CD4-positive, alpha-beta T cell treated with Interleukin-15 for 1 hour (primary cell): ENCODE measurements at places on chromosomes 5 and 9.

GRCh38 chr5:159702826-159703225 lies 213.5 kb upstream of the ADRA1B start:
- DNase-seq, result no peak

DNA sequence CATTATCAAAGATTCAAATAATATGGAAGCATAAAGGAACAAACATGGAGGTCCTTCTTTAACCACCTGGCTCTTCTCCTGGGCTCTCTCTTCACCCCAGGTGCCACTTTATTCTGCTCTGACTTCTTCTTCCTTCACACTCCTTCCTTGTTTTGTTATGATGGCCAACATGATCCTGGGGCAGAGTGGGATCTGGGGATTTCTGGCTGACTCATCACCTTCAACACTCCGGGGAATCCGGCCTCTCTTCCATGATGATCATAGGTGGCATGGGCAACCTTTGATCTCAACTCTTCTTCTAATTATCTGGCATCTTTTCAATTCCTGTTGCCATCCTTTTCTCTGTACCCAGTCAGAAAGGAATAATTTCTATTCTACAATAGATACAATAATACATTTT lies 62.1 kb upstream of the TRPC7 start:
- no peak for DNase-seq

DNA sequence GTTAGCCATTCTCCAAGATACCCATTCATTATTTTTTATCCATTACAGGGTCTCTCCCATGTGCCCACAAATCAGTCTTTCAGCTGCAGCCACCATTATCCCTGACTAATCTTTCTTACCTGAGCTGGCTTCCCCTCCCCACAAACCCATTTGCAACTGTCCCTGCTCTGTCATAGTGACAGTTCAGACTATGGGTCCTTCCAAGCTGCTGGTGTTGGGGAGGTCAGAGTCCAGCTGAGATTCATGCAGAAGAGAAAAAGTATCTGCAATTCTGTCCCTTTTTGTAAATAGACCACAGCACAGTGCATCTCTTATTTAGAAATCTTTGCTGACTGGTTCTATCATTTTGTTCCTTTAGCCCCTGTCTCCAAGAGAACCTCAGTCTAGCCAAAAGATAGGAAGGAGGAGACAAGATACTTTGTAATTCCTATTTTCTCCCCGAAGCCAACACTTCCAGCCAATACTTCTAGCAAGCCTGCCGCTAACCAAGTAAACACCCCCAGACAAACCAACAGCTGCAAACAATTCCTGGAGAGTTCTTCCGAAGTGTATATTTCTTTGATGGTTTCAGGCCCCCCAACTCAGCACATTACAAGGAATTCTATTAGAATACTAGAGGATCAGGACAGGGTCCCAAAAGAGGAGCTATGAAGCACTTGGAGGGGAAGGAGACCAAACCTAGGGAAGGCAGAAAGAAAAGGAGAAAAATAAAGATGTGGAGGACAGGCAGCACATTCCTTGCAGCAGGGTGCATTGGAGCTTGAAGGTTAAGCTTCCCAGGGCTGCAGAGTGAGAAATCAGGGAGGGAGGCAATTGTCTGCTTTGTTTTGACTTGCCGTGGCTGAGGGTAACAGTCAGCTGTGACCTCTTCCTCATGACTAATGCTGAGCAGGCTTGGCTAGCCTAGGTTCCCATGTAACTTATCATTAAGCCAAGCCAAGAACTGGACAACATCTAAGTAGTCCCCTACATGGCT lies 148.5 kb downstream of the SGCD start:
- DNase-seq, result no peak

DNA sequence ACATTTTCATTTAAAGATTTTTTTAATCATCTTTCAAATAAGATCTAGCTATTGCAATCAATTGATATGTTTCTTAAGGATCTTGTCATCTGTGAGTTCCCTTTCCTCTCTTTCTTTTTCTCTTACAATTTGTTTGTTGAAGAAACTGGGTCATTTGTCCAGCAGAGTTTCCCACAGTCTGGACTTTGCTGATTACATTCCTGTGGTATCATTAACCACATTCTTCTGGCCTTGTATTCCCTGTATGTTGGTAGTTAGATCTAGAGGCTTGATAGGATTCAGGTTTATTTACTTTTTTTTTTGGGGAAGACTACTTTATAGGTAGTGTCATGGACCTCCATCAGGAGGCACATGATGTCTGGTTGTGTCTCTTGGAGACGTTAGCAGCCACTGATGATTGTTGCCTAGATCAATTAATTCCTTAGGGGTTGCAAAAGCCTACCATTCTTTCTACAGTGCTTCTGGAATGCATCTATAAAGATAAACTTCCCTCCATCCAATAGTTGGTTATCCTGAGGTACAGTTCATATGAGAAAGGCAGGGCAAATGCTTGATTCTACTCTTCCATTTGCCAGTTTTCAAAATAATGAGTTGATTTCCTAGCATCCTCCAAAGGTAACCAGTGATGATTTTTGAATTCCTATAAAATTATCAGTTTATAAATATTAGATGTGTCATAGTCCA lies 14.3 kb downstream of the PDE8B start:
- no peak for DNase-seq

DNA sequence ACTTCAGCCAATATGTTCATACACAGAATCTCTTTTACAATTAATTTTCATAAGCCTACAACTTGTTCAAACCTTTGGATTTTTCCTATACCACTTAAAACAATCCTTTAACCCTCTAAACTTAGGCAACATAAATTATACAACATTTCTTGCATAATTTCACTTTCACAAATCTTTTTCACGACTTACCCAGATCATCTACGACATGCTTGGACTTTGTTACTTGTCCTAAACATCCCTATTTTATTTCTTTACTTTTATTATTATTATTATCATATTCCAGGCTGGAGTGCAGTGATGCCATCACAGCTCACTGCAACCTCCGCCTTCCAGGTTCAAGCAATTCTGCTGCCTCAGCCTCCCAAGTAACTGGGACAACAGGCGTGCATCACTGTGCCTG lies 68.0 kb downstream of the CACNA1B start:
- no peak for DNase-seq

DNA sequence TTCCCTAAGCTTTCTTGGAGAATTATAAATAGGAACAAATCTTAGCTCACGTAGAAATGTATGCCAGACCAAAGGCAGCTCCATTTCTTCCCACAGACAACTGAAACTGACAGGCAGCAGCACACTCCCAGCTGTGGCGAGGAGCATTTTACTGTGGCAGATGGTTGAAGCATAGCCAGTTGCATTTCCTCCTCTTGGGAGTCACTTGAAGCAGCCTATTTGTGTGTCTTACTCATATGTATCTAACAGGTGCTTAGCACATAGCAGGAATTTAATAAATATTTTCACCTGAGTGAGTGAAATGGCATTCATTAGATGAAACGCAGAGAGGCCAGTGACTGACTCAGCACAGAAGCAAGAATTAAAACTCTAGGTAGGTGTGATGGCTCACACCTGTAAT lies 12.3 kb upstream of the MTMR12 start:
- no peak for DNase-seq

GRCh38 chr9:136722093-136722968 lies 10.0 kb downstream of the DIPK1B start:
- DNase-seq, result no peak

DNA sequence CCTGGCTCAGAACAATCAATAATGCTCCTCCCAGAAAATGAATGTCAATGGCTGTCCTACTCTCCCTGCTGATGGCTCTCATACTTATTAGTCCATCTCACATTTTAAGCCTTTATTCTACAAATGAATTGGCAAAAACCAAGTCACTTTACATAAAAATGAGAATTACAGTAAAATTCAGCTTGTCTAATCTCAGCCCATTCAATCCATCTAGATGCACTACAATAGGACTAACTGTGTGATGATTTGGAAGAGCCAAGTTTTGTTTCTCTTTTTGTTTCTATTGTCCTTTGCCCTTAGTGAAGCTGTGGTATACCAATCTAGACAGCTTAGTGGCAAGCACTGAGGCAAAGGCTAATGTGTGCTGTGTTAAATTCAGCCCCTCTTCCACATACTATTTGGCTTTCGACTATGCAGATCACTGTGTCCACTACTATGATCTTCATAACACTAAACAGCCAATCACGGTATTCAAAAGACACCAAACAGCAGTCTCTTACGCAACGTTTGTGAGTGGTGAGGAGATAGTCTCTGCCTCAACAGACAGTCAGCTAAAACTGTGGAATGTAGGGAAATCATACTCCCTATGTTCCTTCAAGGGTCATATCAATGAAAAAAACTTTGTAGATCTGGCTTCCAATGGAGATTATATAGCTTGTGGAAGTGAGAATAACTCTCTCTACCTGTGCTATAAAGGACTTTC lies 140.8 kb upstream of the ZNF462 start:
- no peak for DNase-seq
